ENCODE measurements at places on chromosomes 6 and 20.

DNA sequence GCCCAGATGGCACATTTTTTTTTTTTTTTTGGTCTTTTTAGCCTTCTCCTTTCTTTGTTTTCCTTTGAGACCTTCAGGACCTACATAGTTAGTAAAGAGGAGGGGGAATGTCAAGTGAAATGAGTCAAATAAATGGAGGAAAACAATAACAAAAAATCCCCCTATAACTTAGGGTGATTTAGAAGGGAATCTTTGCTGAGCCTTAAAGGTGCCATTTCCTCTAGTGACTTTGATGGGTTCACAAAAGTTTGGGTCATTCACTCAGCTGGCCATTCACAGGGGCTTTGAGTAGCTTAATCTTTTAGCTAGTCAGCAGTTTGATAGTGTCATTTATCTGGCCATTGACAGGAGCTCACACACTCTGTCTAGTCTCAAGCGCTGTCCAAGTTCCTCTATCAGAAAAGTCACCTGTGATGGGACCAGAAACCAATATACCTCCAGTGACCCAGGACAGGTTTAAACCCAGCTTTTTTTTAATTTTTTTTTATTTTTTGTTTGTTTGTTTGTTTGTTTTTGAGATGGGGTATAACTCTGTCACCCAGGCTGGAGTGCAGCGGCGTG lies 275.1 kb upstream of the PRDM1 start:
- DNase-seq, result no peak

DNA sequence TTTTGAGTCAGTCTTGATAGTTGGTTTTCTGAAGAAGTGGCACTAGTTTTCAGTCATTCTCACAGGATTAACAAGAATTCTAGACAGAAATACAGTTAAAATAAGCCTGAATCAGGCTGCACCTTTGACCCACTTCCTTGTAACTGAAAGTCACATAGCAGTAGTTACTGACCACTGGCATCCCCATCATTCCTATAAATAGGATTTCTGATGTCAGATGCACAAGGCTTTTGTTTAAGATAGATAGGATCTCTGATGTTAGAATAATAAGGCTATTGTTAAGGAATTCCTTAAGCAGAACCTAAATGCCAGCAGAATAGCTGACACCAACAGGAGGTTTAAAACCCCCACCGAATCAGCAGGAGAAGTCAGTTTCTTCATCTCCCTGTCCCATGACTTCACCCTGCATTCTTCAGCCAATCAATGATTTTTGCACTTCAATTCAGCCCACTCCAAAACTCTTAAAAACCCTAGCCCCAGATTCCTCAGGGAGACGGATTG lies 30.6 kb upstream of the ZBTB24 start:
- peak; percentile 26 for DNase-seq

DNA sequence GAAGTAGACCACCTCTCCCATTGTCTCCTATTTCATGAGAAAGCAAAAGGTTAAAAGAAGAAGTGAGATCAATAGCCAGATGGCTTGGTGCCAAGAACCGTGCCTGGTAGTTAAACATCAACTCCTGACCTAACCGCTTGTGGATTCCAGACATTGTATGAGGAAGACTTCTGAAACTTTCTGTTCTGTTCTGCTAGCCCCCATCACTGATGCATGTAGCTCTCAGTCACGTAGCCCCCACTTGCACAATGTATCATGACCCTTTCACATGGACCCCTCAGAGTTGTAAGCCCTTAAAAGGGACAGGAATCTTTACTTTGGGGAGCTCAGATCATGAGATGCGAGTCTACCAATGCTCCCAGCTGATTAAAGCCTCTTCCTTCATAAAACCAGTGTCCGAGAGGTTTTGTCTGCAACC lies 301.2 kb downstream of the RNGTT start:
- DNase-seq, result no peak

- no peak for DNase-seq
Observed at GRCh38 chr6:45535933-45536332, 158.2 kb upstream of the SUPT3H start.

DNA sequence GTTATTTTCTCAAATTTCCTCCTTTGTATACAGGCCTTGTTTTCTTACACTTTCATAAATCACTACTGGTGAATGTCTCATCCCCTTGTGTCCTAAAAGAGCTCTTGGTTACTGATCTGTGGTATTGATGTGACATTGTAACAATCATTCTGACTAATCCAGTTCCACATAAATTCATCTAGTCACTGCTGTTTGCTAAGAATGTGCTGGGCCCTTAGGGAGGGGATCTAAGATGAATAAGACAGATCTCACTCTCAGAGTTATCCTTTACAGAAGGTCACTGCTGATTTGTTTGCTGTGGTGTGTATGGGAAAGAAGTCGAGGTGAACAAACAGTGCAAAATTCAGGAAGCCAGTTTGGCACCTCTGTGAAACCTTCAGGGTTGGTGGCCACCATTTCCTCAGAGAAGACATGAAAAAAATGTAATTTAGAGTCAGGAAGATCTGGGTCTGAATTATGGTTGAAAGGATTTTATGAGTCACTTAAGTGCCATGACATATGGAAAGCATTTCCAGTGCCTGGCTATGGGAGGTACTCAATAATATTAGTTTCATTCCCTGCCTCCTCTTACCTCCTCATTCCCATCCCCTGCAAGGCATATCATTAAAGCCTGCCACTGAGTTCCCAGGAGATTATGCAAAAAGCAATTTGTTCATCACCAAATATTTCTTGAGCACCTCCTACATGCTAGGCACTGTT lies 121.8 kb downstream of the COL9A1 start:
- no peak for DNase-seq

GRCh38 chr6:41942067-41942851 lies 651 bp upstream of the CCND3 start:
- peak; percentile 65 for DNase-seq

GRCh38 chr6:43972913-43973300 lies 154.3 kb downstream of the MRPL14 start:
- peak; percentile 95 for DNase-seq

DNA sequence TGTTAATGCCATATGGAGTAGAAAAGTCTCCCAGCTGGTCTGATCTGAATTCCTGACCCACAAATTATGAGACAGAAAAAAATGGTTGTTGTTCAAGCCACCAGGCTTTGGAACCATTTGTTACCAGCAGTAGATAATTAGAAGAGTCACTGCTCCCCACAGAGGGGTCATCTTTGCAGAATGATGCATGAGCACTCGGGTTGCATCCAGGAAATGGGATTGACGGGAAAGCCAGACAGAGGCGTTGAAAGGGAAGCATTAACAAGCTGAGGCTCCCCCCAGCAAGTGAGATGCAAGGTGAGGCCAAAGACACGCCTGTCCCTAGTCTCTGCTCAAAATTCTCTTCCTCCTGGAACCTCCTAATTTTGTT lies 182.5 kb downstream of the SYNDIG1 start:
- DNase-seq, result no peak

DNA sequence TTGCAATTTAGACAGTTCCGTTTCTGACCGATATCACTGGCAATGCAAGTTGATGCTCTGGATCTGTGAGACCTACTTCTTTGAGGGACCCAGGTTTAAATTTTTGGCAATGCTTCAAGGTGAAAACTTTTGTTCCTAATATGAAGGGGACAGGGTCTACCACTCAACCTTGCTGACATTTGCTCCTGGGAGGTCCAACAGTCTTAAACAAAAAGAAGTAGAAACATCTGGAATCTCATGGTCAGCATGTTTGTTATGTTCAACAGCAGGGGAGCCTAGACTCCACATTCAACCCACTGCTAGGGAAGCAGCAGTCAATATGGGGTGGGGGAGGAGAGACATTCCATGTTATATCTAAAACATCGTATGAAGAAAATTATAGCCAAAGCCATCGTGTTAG lies 196.4 kb downstream of the SIM1 start:
- no peak for DNase-seq

GRCh38 chr6:4093288-4093687 lies 14.4 kb upstream of the FAM217A start:
- no peak for DNase-seq

DNA sequence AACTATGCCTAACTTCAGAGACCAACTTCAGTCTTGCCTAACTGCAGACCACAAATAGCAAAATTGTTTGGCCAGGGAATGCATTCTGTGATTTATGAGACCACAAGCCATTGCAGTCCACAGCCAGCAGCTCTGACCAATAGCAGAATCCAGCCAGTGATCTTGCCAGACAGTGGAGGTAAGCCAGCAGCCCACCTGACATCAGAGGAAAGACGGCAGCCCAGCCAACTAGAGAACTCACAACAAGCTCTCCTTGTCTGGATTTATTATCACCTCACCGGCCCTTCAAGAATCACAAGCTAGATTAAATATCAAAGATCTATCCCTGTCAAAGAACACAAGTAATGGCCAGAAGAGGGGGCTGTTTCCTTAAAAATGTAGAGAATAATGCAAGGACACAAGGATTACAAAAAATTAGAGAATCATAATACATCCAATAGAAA lies 66.5 kb upstream of the SLC35F1 start:
- DNase-seq, result peak; percentile 29

All from H4 (cell line).